Left colon (tissue), 2 donors: ENCODE measurements at places on chromosomes 4 and X.

DNA sequence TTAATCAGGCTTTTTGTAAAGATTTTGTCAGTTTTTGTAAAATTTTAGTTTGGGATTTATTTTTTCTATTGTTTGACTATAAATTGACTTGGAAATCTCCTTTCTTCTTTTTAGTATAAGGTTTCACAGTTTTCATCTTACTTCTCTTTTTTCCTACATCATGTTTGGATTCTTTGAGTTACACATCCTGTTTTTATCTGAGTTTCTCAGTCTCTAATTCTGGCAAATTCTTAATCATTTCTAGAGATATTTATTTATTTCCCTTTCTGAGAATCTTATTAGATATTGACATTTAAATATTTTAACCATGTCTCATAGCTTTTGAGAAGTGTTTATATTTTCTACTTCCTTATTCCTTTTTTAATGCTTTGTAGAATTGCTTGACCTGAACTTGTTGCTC, 20.7 kb downstream of the USP53 start:
- no peak for DNase-seq

- DNase-seq: no peak
Observed at GRCh38 chr4:121155893-121156292, 8.2 kb downstream of the TNIP3 start.

DNA sequence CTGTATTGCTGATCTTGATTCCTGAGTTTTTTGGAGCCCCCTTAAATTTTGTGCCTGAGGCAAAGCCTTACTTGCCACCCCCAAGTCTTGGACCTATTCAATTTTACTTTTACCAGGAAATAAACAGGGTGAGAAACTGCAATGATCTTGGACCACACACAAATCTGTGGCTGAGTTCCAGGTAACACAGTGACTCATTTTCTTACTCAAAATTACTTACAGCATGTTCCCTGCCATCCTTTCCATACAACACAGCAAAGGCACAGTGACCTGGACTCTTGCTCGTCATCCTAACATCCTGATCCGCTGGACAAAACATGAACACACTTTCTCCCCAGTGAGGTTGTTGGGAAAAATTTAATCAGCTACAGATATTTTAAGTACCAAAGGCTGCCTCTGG, 60.7 kb upstream of the S100G start:
- no peak for DNase-seq

GRCh38 chr4:174764105-174764729, 64.8 kb downstream of the GLRA3 start:
- DNase-seq: no peak

- DNase-seq: no peak
Observed at GRCh38 chr4:184408021-184408683, 66.2 kb downstream of the IRF2 start.

DNA sequence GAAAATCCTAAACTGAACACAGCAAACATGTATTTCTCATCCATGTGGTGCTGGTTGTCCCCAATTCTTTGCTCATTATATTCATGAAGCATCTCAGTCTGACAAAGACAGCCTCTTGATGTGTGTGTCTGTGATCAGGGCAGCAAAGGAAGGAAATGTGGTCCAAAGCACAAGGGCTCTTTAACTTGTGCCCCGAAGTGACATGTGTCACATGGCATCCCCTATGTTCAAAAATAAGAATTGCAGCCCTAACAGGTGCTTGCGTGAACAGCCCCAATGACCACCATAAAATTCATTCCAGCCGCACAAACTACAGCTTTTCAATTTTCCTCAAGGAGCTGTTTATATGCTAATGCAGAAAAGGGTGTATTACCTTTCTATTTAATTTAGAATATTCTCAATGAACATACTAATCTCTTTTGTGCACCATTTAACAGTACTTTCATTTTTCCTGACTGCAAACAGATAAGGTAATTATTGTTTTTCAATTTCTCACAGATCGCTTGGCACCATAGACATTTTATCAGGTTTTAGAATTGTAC, 231.9 kb upstream of the CTSO start:
- no peak for DNase-seq

DNA sequence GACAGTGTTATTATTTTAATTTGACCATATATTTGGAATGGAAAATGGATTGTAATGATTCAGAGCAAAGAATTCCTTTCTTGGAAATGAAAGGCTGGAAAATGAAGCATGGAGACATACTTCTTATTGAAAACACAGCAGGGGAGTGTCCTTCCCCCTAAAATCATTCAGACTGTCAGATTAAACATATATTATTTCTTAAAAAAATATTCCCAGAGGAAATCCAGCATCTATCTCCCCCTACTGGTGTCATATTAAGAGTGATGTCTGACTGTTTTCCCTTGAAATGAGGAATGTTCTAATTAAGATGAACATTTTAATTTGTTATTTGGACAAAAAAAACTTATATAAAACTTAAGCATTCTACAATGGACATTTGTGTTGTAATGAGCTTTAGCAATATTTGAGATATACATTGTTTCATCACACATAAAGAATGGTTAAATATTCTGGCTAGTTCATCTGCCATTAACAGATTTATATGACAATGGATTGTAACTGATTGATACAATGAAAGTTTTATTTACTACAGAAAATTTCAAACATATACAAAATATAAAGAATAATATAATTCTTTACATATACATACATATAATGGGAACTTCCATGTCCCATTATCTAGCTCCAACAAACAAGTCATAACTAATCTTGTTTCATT, 264.6 kb downstream of the SPRY1 start:
- DNase-seq: no peak
